ENCODE measurements at places on chromosomes 7 and 10.

DNA sequence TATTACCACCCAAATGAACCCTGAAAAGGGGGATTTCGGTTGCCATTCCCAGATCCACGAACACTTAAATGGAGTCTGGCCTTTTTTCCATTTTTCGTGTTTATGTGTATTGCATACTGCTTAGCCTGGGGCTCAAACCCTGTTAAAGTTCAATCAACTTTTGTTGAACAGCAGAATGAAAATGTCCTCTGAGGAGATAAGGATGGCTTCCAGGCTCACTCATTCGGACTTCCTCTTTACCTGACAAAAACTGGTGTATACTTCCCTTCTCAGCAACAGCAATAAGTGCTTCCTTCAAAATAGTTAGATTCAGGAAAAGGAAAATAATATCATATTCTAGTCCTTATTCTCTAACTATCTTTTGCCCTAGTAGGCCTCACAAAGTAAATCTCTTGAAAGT, 61.1 kb upstream of the ARID5B start:
- no peak for DNase-seq

DNA sequence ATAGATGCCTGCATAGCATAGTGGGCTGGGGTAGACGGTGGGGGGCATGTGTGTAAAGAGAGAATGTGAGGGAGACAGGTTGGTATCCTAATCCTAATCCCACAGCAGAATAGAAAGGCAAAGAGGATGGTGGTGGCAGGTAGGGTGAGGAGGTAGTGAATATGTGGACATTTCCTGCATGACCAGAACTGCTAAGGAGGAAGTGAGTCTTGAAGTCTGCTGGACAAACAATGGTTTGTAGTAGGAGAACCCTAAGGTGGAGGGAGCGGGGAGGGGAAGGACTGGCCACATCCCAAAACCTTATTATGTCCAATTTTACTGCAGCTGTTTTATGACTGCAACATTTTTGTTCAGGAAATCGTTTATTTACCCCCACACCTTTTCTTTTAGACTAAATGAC, 279.7 kb downstream of the AUTS2 start:
- DNase-seq: no peak

- no peak for DNase-seq
Measured at GRCh38 chr10:129972966-129973673, 9.0 kb upstream of the EBF3 start.

DNA sequence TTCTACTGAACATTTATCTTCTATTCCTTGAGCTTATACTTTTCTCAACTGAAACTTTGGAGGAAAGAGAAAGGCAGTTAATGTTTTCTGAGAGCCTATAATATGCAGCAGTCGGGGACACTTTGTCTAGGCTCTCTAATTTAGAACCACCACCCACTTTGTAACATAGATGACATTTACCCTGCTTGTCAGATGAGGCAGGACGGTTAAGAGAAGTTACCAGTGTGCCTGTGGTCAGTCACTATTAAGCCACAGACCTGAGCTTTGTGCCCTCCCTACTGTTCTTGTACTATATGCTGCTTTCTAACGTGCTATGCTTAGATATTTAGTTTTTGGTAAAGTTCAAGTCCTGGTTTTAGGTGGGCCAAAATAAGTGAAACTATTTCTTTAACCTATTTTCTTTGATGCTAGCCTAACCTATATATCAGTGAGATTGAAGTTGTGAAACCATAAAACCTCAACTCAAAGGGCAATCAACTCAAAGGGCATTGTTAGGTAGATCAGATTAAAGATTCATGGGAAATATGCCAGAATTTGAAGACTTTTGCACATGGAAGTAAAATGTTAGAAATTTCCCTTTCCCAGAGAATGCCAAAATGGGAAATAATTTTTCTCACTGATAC, 156.5 kb upstream of the AGR3 start:
- no peak for DNase-seq
